ENCODE measurements at places on chromosomes 16 and 17.

DNA sequence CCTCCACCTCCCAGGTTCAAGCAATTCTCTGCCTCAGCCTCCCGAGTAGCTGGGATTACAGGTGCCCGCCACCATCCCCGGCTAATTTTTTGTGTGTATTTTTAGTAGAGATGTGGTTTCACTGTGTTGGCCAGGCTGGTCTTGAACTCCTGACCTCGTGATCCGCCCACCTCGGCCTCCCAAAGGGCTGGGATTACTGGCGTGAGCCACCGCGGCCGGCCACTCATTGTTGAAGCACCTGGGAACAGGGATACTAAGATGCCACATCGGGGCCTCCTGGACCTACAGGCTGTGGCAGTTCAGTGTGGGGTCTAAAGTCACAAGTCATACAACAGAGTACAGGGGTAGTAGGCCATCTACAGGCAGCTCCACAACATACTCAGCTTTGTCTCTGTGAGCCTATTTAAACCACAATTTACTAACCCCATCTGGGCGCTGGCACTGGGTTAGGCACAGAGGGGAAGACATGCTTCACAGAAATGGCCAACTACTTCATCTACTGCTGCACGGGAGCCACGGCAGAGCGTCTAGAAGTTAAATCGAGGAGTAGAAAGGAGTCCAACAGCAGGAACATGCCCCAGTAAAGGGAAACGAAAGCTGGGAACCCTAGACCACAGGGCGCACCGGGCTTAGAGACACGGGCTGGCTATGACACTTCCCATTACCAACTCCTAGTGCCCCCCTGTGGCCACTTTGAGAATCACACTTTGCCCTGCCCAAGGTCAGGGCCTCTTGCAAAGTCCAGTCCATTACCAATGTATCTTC, 4.3 kb downstream of the VAMP2 start:
- DNase-seq, result peak; percentile 68

- no peak for DNase-seq
Observed at GRCh38 chr17:51149163-51149562, 4.2 kb upstream of the NME1 start.

- no peak for DNase-seq
Observed at GRCh38 chr17:34228781-34229180, 26.3 kb upstream of the CCL2 start.

GRCh38 chr16:80981103-80981502, 25.6 kb downstream of the CMC2 start:
- DNase-seq, result no peak

GRCh38 chr17:70881093-70881492, 711.8 kb downstream of the KCNJ2 start:
- DNase-seq, result no peak

DNA sequence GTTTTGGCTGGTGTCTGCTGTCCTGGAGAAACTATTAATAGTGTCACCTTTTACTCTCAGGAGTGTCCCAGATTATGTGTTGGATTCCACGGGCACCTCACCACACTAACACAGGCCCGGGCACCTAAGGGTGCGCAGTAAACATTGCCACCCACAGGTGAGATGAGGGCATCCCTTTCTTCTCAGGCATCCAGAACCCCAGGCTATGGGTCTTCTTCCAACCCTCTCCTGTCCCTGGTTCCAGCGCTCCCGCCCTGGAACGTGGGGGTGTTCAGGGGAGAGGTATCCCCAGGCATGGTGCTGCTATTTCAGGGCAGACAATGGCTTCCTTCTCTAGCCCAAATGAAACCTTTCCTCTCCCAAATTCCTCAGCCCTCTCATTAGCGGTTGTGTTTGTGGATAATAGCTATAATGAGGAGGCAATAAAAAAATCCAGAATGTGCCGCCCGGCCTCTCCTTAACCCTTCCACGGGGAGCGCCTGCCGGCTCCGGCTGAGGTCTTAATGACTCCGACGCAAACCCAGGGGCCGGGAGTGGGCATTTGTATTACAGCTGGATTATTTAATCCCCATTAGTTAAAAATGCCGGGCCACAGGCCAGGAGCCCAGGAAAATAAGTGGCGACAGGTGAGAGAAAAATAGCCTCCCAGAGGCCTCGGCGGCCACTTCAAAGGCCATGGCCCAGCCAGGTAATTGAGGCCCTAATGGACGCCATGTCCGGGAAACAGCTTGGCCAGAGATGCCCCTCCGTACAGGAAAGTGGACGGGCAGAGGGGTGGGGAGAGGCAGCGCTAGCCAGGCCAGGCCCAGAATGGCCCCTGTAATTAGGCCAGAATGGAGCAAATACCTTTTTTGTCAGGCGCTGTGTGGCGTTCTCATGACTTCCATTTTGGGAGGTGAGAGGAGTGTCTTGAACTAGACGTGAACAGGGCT, 102.8 kb downstream of the IRX5 start:
- no peak for DNase-seq

- no peak for DNase-seq
Observed at GRCh38 chr17:56976941-56977608, 856 bp upstream of the SCPEP1 start.

DNA sequence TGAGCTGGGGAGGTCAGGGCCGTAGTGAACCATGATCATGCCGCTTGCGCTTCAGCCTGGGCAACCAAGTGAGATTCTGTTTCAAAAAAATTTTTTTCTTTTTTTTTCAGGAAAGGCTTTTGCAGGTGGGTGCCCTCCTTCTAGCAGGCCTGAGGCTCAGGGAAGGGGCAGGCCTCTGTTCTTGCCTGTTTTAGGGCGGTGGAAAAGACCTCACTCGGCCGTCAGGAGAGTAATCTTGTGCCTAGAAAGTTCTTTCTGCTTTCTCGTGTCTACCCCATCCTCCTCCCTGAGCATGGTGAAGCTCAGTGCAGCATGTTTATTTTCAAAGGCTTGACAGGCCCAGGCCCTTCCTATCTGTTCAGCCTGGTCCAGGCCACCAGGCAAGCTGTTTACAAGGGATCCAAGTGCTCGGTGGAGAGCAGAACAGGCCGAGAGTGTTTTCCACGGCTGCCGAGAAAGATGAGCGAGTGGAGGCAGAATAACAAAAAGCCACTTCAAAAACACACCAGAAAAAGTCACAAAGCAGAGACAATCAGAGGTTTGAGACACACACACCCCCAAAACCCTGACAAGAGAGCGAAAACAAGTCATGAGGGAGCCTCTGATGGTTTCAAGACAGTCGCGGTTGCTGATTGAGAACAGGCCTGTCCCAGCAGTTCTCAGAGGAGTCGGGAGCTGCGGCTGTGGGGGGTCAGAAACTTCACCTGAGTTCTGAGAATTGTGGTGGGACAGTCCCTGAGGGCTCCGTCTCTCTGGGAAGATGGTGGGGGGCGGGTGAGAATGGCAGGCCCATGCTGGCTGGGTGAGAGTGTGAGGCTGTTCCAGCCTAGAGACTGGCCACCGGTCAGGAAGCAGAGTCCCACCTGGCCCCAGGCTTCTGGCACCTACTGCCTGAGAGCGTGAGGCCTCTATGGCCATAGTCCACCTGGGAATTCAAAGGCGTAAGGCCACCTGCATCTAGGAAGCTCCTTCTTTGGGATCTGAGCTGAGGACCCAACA, 37.5 kb upstream of the CCR7 start:
- DNase-seq, result no peak

- no peak for DNase-seq
Observed at GRCh38 chr16:48350736-48351135, 34.5 kb downstream of the SIAH1 start.

DNA sequence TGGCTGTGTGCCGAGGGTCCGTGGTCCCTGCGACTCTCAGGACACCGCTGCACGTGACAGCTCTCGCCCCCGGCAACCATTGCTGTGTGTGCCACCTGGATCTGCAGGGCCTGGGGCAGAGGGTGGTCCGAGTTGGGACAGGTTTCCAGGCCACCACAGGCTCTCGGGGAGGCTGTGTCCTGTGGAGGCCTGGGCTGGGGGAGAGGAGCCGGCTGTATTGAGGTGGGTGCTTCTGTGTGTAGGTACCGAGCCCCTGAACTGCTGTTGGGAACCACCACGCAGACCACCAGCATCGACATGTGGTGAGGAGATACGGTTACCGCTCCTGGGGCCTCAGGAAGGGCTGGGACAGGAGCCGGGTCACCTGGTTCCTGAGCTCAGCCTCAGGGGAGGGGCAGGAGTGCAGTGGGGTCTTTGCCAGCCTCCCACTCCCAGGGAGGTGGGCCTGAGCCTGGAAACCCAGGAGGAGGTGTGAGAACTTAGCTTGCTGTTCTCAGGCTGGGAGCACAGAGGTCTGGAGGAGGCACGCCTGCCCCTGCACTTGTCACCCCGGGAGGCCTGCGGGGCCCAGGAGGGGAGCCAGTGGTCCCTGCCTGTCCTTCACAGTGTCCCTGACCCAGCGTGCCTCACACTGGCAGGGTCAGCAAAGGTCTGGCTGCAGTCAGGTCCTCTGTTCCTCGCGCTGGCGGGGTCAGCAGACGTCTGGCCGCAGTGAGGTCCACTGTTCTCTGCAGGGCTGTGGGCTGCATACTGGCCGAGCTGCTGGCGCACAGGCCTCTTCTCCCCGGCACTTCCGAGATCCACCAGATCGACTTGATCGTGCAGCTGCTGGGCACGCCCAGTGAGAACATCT, 7.3 kb downstream of the SPATA2L start:
- DNase-seq, result no peak

DNA sequence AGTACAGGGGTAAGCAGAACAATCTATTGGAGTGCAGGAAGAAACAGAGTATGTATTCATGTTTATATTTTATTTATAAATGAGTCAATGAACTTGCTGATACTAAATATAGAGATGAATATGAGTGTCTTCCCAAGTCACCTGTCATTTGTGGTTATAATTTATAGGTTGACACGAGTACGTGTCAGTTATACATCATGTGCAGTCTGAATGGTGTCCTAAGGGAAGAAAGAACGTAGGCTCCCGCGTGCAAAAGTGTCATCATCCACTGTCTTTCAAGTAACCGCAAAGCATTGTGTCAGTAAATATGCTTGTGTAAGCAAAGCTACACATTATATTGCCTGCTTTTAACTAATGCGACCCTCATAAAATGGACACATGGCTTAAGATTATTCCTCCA, 786.1 kb downstream of the KCNJ2 start:
- no peak for DNase-seq

- DNase-seq, result no peak
Observed at GRCh38 chr17:4593021-4593421, 8.7 kb downstream of the SMTNL2 start.

DNA sequence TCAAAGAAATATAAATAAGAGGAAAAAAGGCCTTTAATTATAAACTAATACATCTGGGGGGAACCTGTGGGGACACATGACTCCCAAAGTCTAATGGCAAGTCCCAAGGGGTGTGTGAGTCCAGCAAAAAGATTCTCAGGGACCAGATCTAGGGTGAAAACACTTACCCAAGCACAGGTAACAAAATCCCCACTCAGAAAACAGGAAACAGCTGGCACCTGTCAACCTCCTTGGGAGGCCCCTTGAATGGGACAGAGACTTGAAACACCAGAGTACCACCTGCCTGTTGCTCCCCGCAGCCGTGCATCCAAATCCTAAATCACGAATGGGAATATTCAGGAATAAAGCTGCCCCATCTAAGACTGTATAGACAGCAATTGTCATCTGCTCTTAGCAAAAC, 461.2 kb upstream of the CDH5 start:
- DNase-seq, result no peak

- no peak for DNase-seq
Observed at GRCh38 chr17:50865868-50866260, 290 bp downstream of the TOB1 start.

DNA sequence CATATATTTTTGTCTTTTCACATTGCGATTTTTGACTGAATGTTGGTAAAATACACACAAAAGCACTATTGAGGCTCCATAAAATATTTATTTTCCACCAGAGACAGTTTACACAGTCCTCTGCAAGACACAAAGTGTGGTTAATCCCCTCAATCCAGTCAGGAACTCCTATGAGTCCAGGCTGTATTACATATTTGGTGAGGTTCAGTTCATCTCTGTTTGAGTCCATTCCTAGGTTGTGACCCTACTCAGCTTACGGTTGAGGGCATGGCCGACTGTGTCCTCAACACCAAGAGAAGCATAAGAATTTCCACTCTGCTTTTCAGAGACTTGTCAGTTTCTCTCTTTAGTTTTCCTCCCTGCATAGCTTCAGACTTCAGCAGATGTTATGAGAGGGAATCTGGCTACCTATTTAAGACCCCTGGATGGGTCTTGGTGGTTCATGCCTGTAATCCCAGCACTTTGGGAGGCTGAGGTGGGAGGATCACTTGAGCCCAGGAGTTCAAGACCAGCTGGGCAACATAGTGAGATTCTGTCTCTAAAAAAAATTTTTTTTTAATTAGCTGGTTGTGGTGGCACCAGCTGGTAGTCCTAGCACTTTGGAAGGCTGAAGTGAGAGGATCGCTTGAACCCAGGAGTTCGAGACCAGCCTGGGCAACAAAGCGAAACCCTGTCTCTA, 25.1 kb downstream of the ARL4D start:
- no peak for DNase-seq

DNA sequence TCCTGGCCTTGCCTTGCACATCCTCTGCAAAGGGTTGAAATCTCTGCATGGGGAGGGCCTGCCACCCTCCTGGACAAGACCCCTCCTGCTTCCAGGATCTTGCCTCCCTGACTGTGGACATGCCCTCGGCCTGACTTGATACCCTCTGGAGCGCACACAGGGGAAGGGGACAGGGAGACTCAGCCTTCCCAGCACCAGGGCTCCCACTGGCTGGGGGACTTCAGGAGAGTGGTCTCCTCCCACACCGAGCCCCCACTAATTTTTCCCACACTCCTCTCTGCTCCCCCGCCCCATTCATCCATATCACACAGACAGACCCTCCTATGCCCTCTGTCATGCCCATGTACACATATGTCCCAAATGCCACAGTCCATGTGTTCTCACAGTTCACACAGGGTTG, 14.3 kb downstream of the SGCA start:
- no peak for DNase-seq

DNA sequence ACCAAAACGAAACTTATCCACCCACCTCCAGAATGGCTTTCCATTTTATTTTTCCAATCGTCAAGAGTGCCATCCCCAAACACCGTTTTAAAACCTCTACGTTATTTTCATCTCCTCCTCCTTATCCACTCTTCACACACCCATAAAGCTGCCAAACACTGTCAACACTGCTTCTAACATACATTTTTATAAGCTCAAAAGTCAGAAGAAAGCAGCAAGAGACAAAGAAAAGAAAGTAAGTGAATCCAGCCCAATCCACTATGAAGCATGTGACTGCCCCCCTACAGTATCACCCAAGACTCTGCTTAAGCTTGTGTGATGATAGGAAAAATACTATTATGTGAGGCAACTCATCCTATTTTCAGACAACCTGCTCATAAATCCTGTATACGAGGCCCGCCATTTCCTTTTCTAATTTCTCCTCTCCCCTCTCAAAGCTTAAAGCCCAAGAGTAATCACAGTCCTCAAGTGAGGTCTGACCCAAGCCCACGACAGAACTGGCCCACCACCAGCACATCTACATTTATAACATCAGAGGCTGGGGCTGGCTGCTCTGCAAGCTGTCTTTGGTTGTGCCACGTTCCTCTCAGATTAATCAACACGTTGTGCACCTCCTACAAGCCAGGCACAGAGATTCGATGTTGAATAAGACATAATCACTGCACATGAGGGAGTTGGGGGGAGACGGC, 16.3 kb downstream of the USP31 start:
- no peak for DNase-seq

DNA sequence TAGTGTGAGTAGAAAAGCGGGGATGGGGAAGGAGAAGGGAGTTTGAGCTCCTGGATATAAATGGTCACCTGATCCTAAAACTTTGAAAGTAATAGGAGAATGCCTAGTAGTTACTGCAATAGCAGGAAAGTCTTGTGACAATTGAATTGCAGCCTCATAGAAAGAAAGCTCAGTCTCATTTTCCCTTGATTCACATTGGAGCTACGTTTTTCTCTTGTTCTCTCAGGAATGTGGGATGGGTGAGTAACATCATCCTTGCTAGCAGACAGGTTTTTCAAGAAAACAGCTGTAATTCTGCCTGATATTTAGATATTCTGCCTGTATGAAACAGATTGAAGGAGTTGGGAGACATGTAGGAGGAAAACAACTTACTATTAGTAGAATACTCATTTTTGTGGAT, 25.3 kb downstream of the SF3B3 start:
- DNase-seq, result no peak
